ENCODE measurements at places on chromosomes 11 and 22.
A peak's percentile ranks its signal among the peaks of the same experiment; 100 is the strongest.

- DNase-seq = no peak
Measured at GRCh38 chr22:22349455-22349836, 104.9 kb downstream of the VPREB1 start.

- DNase-seq = no peak
Measured at GRCh38 chr11:69304258-69304657, 10.3 kb downstream of the MYEOV start.

DNA sequence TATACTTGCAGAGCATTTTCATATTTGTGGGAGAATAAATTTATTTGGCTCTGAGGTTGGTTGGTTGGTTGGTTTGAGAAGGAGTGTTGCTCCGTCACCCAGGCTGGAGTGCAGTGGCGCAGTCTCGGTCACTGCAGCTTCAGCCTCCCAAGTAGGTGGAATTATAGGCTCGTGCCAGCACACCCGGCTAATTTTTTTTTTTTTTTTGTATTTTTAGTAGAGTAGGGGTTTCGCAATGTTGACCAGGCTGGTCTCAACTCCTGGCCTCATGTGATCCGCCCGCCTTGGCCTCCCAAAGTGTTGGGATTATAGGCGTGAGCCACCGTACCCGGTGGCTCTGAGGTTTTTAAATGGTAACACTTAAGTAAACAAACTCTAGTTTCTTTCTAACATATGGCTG lies 161.1 kb downstream of the TEAD1 start:
- DNase-seq = no peak

DNA sequence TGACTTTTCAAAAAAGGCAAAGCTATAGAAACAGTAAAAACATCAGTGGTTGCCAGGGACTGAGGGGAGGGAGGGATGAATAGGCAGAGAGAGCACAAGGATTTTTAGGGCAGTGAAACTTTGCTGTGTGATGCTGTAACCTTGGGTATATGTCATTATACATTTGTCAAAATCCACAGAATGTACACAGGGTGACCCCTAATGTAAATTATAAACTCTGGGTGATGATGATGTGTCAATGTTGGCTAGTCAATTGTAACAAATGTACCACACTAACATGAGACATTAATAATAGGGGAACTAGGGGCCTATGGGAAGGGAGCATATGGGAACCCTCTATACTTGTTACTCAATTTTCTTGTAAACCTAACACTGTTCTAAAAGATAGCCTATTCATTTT lies 24.8 kb downstream of the RIBC2 start:
- no peak for DNase-seq

GRCh38 chr11:12433121-12433520 lies 55.8 kb downstream of the PARVA start:
- no peak for DNase-seq

- no peak for DNase-seq
Measured at GRCh38 chr11:103222806-103223205, 113.6 kb downstream of the DYNC2H1 start.

DNA sequence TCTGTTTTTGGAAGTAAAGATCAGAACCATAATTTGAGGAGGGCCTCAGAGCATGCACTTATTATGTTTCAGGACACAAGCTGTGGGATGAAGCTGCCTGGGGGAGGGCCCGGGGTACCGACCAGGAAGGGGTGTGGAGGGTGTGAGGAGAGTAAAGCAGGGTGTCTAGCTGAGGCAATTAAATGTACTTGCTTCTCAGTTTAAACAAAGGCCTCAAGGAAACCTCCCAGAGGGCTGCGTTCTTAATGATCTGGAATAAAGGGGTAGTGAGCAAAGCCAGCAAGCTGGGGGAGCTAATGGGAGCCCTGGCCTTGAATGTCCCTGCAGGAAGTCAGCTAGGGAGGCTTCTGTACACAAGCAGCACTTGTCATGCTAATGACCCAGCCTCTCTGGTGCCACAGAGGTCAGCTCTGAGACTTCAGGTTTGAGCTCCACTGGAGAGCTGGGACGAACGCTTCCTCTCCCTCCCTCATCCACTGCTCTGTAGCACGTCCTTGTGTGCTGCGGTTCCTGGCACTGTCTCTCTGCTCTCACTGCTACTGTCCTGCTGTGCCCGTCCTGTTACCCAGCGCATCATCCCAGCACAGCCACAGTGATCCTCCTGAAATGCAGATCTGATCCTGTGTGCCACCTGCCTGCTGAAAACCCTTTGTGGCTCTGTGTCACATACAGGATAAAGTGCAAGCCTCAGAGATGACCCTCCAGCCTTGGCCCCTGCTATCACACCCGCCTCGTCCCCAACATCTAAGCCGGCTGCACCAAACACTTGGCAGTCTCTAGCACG lies 159.7 kb downstream of the DBX1 start:
- no peak for DNase-seq

GRCh38 chr11:28756977-28757376 lies 648.8 kb downstream of the METTL15 start:
- peak; percentile 44 for DNase-seq

DNA sequence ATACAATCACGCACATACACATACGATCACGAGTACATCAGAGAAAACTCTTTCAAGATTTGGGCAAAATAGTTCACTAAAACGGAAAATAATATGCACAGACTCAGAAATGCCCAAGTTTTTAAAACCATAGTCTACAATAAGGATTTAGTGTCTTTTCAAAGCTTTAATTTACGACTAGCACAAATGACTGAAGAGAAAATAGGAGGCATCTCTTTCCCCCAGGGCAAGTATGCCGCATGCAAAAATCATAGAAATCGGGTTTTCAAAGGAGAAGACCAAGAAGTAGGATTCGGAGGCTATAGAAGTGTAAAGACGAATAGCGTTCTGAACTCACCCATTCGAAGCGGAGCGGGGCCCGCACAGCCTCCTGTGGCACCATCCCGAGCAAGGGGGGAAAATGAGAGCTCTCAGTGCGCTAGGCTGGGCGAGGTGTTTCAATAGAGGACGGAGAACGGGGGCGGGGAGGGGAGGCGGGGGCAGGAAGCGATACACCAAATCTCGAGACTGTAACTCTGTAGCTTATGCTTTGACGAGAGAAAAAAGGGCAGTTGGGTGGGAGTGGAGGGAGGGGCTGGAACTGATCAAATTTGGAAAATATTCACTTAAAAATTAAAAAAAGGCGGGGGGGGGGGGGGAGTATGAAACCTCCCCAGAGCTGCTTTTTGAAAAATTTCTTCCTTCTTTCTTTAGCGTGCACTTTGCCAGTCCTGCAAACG lies 15.8 kb downstream of the BLID start:
- DNase-seq = no peak

DNA sequence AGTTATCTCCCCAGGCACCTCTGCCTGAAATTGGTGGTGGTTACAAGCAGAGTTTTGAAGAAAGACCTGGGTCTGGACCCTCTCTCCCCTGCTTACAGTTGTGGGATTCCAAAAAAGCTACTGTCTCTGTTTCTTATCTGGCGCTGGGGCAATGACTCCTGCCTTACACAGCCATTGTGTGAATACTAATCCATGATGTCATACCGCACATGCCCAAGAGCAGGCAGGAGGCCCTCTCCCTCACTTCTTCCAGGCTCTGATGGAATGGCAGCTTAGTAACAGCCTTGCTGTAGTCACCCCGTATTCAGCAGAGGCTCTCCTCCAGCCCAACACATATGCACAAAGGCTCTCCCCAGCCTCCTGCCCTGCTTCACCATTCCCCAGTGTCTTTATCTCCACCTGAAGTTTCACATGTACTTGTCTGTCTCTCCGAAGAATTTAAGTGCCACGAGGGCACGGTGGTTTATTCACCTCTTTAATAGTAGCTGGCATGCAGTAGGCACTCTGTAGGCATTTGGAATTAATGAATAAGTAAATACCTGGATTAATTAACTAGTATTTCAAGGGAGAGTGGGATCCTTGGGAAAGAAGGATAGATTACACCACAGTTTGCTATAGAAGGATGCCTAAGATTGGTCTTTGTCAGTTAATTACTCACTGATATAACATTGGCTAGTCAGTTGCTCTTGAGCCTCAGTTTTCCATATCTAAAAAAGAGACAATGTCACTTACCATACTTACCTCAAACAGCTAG lies 165.6 kb downstream of the ETS1 start:
- DNase-seq = no peak

DNA sequence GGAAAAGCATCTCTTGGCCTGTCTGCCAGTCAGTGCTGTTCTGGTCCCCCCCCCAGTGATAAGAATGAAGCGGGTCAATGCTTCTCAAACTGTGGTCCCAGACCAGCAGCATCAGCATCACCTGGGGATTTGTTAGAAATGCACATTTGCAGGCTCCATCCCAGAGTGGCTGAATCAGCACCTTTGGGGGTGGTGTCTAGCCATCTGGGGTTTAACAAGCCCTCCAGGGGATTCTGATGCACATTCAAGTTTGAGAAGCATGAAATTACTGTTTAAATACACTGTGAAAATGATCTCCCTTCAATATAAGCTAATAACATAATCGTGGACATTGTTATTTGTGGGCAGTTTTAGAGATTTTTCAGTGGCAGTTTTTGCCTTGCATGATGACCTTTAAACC lies 133.5 kb downstream of the MYO18B start:
- no peak for DNase-seq

DNA sequence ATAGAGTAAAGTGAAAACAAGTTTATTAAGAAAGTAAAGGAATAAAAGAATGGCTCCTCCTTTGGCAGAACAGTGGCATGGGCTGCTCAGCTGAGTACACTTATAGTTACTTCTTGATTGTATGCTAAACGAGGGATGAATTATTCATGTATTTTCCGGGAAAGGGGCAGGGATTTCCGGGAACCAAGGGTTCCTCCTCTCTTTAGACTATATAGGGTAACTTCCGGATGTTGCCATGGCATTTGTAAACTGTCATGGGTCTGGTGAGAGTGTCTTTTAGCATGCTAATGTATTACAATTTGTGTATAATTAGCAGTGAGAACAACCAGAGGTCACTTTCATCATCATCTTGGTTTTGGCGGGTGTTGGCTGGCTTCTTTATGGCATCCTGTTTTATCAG lies 23.5 kb upstream of the SPTY2D1 start:
- no peak for DNase-seq
